Cortex of kidney (tissue), 1 donor: ENCODE measurements at places on chromosomes 3 and 15.

GRCh38 chr3:44955917-44956316 lies 20.1 kb downstream of the ZDHHC3 start:
- no peak for DNase-seq

- DNase-seq = no peak
These were observed 24.2 kb downstream of the DENND4A start for GRCh38 chr15:65767895-65768294.

DNA sequence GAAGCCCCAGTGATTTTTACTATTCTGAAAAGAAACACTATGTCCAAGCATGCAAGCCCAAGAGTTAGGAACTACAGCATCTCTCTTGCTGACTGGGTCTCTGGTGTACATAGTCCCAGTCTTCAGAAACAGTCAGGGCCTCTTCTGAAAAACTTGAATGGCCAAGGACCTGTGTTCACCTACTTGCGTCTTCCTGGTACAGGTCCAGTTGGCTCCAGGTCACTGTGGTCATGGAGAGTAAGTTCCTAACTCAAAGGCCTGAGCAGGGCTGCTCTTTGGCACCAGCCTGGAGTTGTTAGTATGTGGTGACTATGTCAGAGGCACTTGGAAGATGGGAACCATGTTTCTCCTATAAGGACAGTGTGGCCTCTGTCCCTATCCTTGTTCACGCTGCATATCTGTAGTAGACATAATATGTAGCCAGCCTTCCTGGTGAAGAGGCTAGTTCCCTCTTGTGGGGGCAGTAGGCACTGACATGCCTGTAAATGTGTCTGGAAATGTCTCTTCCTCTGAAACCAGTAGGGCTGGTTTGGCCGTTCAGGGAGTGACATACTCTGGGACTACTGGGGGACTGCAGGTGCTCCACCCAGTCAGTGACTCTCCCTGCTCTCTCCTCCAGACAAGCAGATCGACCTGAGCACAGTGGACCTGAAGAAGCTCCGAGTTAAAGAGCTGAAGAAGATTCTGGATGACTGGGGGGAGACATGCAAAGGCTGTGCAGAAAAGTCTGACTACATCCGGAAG lies 2.6 kb upstream of the RBM15B start:
- no peak for DNase-seq

DNA sequence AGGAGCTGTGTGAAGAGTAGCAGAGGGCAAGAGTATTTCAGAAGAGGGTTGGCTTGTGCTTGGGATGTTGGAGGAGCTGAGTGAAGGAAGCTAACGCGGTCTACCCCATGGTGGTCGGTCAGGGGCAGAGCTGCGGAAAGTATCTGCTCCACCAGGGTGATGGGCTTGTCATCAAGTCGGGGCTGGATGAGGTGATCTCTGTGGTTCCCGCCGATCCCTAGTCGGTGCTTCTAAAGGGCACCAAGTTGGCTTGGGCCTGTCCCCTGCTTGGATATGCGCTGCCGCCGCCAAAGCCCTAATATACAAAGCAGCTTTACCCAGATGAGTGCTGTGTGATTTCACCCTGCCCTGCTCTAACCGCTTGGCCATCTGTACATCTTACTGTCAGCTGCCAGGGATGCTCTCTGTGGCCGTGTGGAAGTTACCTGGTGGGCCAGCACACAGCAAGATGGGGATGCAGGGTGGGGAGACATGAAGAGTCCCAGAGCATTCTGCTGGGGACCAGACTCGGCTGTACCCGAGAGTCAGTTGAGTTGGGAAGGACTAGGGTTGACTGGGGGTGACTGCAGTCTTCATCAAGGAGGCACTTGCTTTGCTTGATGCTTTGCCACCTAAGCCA lies 226.1 kb upstream of the BHLHE40 start:
- DNase-seq = no peak

DNA sequence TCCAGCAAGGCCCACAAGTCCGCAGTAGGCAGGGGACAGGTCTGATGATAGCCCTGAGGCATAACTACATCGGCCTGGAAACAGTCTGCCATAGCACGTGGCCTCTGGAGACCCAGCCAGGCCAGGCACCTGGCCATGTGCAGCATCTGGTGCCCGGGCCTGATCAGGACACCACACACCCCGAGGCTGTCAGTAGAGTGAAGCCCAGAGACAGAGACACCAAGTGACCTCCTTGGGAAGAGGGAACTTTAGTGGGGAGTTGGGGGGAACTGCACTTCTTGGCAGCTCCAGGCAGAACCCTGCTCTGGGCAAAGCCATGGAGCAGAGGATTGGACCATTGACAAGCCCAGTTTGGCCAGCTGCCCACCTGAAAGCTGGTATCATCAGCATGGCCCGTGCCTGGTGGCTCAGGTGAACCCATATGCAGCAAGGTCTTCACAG lies 1.2 kb downstream of the SHISA5 start:
- no peak for DNase-seq

- DNase-seq = no peak
These were observed 41.3 kb upstream of the MAP4 start for GRCh38 chr3:48057521-48057920.

GRCh38 chr3:25894101-25894500 lies 104.2 kb downstream of the OXSM start:
- no peak for DNase-seq

DNA sequence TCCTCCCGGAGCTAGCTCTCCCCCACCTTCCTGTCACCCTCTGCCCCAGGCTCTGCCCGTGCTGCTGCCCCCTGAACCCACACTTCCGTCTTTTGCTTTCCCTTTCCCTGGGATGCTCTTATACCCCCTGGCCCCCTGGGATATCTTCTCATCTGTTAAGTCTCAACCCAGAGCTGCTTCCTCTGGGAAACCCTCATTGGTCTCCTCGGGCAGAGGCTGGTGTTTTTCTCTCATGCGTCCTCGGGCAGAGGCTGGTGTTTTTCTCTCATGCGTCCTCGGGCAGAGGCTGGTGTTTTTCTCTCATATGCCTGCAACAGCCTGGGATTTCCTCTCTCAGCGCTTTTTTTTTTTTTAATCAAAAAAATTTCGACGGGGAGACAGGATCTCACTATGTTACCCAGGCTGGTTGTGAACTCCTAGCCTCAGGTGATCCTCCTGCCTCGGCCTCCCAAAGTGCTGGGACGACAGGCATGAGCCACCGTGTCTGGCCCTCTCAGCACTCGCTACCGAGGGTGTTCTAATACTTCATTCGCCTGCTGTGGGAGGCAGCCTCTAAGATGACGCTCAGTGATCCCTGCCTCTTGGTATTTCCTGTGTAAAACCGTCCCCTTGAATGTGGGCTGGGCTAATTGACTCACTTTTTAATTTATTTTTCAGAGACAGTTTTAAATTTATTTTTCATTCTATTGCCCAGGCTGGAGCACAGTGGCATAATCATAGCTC lies 62.7 kb upstream of the TFRC start:
- no peak for DNase-seq

GRCh38 chr15:78951841-78952238 lies 7.0 kb upstream of the CTSH start:
- no peak for DNase-seq

DNA sequence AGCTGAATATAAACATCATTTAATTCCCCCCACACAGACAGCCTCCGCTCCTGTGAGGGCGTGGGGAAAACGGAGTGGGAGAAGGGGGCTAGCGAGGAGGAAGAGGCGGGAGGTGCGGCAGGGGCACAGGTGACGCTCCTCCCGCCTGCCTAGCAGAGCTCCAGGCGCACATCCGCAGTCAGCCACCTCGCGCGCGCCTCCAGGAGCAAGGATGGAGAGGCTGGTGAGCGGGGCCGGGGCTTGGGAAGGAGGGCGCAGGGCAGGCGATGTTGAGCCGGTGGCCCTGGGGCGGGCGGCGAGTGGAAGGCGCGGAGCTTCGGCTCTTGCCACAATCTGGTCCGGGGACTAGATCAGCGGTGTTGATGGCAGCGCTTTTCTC lies at the start of gene CD200:
CD200 (plus strand) TSS at position 155 of the 379 bp plus-strand sequence; CDS start at position 212, 57 bp downstream.
- no peak for DNase-seq

- DNase-seq = no peak
These were observed 5.5 kb downstream of the ARHGEF3 start for GRCh38 chr3:56796202-56796601.

DNA sequence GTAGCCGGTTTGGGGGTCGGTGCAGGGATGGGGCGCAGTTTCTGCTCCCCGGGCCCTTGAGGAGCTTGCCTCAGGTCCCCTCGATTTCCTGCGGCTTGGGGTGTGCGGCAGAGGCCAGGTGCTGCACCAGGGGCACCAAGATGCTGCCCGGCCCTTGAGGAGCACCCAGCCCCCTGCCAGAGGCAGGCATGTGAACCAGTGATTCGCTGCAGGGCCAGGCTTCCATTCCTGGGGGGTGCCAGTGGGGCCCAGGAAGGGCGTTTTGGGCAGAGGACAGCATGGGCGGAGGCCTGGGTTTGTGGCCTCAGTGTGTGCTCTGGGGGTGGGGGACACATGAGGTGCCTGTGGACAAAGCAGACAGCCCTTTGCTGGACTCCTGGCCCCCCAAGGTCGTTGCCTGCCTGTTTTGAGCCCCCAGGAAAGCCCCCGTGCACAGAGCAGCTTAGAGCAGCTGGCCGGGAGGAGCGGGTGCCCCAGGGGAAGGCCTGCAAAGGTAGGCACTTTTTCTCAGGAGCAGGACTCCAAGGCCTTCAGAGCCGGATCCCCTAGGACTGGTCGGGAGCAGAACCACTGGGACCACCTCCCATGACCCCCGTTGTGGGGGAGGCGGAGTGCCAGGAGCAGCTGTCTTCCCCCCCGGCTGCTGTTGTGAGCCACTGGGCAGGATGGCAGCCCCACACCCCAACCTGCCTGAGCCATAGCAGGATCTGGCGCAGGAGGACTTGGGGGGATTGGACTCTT lies 1.6 kb downstream of the PLXNA1 start:
- no peak for DNase-seq

DNA sequence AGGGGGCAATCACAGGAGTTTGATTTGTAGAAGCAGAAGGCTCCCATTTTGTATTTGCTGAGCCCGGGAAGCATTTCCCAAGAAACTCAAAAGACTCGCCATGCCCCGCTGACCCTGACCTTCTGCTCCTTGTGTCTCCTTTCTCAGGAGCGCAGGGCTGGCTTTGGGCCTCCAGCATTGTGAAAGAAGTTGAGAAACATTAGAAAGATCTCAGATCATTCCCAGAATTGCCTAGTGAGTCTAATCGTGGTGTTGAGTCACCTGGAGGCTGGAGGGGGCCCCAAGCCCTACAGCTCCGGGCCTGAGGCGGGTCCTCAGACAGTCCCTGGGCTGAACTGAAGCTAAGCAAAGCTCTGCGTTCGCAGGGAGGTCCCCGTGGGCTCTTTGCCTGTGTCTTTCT lies 10.9 kb upstream of the PIGZ start:
- no peak for DNase-seq

DNA sequence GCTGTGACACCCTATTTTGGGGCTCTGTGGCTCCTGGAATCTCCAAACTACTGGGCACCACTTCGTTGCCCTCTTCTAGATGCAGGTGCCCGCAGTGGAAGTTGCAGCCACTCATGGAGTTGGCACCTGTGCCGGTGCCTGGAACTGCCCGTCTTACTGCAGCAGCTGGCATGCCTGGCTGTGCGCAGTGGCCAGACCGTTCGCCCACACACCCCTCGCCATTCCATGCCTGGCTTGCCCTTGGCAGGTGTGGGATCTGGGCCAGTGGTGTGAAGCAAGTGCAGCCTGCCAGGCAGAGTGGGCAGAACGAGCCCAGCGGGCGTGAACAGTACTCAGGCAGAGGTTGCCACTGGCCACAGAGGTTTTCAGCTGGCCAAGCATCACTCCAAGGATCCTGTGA lies 1286.7 kb downstream of the ROBO1 start:
- DNase-seq = no peak

DNA sequence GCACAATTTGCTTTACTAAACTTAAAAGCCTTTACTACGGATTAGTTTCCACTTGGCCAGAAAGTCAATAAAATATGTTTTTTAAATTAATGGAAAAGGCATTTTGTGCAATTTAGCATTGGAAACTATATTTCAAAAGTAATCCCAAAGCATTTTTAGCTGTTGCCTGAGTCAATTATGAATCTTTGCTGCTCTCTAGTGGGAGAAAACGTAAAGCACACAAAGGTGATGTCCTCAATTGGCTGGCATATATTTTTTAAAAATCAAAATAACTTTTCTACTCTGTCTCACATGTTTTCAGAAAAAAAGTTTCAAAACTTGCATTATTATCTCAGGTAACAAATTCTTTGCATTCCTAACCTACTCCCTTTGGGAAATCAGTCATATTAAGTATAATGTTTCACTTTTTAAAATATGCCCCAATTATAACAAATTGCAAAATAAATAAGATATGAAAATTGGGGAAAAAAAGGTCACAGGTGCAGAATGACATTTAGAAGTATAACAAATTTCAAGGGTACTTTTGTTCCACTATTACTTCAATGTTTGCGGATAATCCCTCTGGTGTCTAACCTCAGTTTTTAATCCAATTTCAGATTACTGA lies 47.2 kb upstream of the TEX55 start:
- no peak for DNase-seq

GRCh38 chr3:163384383-163384782 lies 1693.9 kb downstream of the SI start:
- DNase-seq = no peak

- no peak for DNase-seq
These were observed 413.3 kb downstream of the CNTN6 start for GRCh38 chr3:1506090-1506489.

DNA sequence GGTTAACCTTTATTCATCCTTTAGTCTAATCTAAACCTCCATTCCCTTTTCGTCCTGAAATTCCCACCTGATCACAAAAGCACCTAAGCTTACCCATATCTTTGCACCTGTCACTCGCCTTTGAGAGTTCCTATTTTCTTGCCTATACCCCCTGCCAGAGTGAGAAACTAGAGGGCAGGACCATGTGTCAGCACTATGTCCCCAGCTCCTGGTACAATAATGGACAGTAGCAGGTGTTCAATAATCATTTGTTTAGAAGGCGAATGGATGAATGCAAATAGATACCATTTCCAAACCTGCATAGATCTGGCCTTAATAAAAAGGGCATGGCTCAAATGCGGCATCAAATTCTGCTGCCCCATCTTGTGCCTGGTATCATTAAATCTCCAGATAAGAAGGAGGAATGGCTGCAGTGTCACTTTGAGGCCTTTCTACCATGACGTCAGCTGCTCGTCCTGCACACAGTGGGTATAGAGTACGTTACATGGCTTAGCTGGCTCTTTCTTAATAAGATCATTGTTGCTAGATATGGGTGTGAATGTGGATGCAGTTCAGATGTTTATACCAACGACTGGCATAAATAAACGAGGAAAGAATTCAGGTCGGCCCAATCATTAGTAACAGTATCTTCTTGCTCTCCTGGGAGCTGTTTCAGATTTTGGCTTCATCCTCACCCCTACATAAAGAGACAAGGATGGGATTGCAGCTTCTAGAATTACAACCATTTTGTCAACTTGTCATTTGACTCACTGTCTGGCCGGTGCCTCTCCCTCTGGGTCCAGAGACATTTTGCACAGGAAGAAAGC lies 148.7 kb downstream of the RORA start:
- no peak for DNase-seq

- DNase-seq = no peak
These were observed 20.6 kb upstream of the GOLIM4 start for GRCh38 chr3:168116279-168116678.

DNA sequence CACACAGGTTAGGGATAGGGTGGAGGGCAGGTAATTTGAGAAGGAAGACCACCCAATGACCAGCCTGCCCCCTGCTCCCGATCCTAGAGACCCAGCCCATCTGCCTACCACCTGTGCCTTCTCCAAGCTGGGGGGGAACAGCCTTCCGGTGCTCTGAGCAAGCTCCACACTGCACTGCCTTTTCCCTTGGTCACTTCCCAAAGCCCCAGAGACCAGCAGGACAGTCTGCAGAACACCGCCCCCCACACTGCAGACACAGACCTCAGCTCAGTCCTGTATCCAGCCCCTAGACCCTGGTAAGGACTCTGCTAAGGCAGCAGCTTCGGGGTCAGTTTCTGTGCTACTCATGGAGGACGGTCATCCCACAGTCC lies 156.9 kb downstream of the MEGF11 start:
- no peak for DNase-seq
